ENCODE measurements at places on chromosomes 11 and 22.

GRCh38 chr22:23037429-23038333 lies 32.6 kb upstream of the GNAZ start:
- DNase-seq = no peak

GRCh38 chr11:75554258-75555022 lies 7.6 kb upstream of the SERPINH1 start:
- peak; percentile 96 for DNase-seq

DNA sequence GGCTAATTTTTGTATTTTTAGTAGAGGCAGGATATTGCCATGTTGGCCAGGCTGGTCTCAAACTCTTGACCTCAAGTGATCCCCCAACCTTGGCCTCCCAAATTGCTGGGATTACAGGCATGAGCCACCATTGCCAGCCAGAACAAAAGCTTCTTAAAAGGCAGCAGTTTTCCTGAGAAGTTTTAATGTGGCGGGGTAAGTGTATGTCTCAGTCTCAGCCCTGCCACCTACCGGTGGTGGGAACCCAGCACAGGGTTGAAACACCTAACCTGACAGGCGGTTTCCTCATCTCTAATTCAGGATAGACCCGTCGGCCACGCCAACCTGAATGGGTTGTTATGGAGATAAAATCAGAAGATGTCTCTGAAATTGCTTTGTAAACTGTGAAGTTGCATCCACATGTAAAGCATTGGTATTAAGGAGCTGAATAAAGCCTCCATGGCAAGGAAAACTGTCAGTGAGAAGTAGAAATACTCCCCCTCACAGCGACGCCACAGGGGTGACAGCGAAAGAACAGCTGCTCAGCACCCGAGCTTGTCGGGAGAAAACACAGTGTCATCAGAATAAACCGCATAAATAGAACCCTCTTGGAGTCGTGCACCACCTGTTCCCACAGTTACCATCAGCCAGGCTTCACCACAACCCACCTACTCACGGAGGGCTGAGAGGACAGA lies 165.9 kb upstream of the NCAM1 start:
- peak; percentile 26 for DNase-seq

DNA sequence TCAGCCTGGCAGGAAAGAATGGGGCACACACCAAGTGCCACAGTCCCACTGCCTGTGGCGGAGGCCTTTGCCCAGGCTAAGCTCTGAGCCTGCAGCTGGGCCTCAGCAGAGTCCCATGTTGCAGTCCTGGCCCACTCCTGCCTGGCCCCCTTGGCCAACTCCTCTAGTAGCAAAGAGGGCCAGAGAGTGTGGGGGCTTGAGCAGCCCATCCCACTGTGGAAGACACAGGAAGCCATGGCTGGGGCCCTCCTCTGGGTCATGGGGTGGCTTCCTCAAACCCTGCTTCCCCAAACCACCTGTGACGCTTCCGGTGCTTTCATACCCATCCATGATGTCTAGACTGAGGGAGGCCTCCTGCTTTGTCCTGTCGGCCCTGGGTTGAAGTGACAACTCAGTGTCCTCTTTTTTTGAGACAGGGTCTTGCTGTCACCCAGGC lies 5.8 kb downstream of the RPS19BP1 start:
- no peak for DNase-seq

- no peak for DNase-seq
Observed at GRCh38 chr11:11970556-11970955, 37.9 kb downstream of the DKK3 start.

DNA sequence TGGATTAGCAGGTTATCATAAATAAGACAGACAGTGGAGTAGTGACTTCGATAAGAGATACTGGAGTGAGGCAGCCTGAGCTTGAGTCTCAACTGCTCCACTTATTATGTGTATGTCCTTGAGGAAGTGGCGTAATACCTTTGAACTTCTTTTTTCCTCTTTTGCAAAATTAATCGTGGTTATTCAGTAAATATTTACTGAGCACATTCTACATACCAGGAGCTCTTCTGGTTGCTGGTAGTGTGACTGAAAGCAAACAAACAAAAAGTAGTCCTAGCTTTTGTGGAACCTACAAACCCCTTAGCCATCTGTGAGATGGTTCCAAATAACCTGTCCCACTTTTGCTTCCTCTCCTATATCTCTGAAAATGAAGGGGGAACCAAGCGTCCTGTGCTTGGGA lies 125.6 kb upstream of the ASPHD2 start:
- no peak for DNase-seq

DNA sequence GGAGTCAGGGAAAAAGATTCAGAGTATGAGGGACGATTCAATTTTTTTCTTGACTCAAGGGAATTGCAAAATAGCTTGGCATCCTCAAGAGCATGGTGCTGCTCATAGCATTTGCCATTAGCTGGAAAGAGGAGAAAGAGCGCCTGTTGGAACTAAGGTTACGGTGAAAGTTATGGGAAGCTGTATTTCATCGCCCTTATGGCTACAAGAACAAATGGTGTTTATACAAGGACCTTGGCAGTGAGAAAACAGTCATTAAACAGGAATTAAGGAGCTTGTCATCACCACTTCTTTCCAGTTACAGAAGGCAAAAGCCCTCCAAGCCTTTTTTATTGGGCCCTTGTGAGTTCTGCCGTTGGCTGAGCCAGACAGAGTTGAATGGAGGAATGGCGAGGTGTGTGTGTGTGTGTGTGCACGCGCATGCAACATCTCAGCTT lies 74.2 kb downstream of the ALX4 start:
- DNase-seq = no peak

DNA sequence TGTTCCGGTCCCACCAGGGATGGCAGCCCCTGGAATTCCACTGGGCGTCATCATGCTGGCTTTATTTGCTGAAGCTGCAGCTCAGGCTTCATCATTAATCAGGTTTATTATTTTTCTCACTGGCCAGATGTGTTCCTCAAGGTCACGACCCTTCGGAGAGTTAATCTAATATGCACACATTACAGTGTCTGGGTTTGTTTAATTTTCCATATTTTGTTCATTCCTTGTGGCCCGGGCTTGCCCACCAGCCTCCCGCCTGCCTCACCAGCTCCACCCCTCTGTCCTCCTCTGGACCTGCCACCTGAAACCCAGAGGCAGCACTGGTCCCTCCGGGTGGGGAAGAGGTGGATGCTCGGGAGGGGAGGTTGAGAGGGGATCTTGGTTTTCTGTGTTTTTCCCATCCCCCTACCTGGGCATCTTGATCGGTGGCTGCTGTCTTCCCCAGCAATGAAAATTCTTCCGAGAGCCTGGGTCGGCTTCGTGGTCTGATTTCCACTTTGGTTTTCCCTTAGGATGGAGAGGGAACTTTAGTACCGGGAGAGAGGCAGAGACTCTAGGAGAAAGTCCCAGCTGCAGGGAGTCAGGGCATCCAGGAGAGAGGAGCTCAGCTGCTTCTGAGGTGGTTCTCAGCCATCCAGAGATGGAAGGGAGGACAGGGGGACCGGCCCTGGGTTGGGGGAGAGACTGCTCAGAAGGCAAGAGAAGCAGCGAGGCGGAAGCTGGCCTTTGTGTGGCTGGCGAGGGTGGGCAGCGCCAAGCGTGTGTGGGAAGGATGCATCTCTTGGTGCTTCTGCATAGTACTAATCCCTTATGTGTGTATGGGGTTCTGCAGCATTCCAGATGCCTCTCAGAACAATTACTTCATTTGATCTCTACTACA lies 2.1 kb downstream of the GRIK4 start:
- DNase-seq = no peak

- no peak for DNase-seq
Observed at GRCh38 chr22:49354516-49355210, 473.0 kb downstream of the BRD1 start.

DNA sequence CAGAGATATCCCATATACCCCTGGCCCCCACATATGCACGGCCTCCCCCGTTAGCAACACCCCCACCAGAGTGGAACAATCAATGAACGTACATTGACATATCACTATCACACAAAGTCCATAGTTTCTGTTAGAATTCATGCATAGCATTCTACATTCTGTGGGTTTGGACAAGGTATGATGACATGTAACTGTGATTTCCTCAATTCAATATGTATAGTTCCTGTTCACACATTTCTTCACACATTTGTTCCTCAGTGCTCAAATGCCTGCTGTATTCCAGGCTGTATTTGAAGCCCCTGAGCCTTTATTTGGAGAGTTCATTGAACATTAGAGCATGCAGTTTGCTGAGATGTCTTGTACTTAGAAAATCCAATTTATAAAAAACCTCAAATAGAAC lies 69.9 kb downstream of the PTPRJ start:
- no peak for DNase-seq

- DNase-seq = no peak
Observed at GRCh38 chr11:6237266-6237665, 1.6 kb upstream of the CNGA4 start.

GRCh38 chr11:84234462-84235202 lies 948.5 kb upstream of the CCDC90B start:
- no peak for DNase-seq

- DNase-seq = peak; percentile 54
Observed at GRCh38 chr11:10550503-10551289, 9.7 kb upstream of the RNF141 start.

DNA sequence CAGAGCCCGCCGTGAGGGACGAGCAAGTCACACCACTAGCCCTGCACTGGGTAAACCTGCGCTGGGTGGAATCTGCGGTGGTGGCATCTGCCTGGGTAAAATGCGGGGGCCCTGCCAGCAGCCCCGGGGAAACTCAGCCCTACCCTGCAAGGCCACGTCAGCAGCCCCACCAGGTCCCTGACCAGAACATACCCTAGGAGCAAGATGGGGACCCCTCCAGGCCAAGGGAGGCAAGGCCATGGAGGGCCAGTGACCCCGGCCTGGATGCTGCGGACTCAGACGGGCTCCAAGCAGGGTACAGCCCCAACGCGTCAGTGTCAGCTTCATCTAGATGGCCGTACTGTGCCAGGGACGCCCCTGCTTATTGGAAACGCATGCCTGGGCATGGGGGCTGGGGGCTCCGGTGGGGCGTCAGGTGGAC lies 26.3 kb downstream of the TOLLIP start:
- no peak for DNase-seq

DNA sequence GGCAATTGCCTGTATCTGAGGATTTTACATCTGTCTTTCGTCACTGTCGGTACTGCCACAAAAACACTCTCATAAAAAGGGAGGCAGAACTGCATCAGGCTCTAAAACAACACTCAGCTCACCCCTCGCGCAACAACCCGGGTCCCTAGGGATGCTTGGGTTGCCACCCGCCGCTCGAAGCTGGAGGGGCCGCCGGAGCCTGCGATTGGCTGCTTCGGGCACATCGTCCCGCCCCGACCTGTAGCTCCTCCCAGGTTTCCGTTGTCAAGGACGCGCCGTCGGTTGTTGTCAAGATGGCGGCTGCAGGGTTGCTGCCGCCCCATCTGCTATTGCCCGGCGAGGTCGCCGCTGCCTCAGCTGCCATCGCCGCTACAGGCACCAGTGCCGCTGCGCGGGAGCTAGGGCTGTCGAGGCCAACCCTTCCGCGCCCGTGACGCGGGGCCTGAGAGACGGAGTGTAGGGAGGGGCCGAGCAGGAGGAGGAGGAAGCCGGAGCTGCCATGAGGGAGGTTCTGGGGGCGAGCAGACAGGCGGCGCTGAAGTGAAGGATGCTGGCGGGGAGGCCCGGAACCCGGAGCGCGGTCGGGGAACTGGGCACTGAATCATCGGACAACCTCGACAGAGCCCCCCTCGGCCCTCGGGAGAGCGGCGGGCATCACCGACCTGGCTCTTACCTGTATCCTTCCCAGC lies at the start of gene CEP126:
Gene CEP126, plus strand, starts transcription at position 273 of the 689 bp plus-strand sequence. Its CDS starts 275 bp downstream, at position 548.
- peak; percentile 86 for DNase-seq

DNA sequence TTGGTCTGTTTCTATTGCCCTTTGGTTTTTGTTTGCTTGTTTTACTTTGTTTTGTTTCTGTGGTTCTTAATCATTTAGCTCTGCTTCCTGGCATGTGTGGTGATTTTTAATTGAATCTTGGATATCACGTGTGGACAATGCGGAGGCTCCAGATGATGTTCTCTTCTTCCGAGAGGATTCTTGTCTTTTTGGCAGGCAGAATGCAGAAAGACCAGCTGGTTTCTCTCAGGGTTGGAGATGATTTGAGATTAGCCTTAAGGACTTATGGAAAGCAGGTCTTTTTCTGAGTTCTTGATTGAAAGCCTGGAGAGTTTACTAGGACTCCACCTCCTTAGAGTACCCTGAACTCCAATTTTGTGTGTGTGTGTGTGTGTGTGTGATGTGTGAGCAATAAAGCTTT lies 21.0 kb upstream of the ANO1 start:
- DNase-seq = no peak

GRCh38 chr11:101929294-101929915 lies 13.1 kb upstream of the ANGPTL5 start:
- DNase-seq = no peak

DNA sequence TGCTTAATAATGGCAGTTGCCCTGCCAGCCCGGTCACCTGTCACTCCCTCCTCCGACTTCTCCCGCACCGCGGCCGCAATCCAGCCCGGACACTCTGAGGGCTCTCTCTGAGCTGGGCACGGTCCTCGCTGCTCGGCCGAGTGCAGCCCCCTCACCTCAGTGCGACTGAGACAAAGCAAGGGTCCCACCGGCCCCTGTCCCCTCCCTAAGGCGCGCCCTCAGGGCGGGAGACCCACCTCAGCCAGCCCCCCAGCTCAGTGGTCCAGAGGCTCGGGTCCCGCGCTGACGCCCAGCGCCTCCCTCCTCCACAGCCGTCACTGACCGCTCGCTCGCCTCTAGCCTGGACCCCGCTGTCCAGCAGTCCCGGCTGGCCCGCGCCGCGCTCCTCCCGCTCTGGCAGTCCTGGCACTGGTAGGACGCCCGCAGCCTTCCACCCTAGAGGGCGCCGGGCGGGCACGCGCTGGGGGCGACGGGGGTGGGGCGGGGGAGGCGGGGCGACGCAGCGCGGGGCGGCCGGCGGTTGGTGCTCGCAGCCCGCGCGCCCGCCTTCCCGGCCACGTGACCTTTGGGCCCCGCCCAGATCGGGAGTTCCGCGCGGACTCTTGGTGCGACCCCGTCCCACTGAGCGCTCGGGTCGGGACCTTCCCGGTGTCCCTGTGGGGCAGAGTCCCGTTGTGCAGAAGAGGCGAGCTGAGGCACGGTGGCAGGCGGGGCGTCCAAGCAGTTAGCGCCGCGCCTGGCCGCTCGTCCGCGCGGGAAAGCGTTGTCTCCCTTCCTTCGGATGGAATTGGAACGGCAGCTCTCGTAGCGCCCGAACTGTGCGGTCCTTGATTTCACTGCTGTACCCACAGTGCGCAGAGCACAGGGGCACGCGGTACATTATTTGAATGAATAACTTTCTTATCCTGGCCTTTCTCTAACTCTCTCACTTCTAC lies 7.8 kb upstream of the L3MBTL2 start:
- DNase-seq = peak; percentile 83
